ENCODE measurements at places on chromosomes 2 and 18.

DNA sequence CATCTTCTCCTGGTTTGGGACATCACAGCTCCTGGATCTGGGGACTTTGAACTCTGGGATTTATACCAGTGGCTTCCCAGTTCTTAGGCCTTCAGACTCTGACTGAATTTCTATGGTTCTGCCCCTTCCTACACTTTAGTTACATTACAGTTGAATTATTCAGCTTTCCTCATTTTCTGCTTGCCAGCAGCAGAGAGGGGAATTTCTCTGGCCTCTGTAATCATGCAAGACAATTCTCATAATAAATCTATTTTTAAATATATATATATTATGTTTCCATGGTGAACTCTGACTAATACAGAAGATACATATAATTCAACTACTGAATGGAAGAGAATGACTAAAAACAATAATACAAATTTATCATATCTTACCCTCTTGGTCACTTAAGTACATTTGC is 1478.6 kb upstream of the ACVR2A start:
- no peak for DNase-seq

GRCh38 chr2:240909216-240909974 is 3.3 kb downstream of the CROCC2 start:
- no peak for DNase-seq

DNA sequence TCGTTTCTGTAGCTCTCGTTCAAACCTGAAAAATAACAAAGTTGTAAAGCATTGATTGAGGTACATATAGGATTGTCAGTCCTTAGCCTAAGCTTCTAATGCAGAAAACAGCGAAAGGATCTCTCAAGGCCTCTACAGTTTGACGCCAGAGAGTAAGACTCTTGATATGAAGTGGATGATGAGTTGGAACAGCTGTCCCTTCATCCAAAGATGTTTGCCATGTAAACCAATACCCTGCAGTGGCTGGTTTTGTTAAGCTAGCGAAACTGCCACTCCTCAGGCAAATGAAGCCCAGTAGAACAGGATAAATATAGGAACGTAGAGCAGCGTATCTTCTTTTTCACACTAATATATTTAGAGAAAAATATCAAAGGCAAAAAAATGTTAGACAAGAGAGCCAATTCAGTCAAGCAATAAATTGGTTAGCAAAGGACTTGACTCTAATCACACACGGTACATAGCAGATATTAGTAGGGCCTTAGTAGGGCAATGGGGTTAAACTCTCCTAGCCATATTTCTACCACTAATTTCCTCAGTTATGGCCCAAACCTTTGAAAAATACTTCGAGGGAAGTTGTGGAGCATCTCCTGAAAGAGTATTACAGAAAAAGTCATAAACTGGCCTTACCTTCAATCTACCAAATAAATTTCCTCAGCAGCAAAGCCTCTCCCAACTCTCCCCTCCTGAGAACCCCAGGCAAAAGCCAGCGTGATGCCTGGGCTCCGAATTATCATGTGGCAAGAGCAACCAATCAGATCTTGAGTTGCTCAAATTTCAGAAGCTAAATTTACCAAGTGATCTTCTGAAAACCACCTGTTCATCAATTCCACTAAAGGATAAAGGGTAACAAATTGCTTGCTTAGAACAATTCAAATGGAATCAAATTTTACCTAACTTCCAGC is at the start of gene NEB:
Gene NEB, minus strand, starts transcription at position 706 of the 902 bp plus-strand sequence. CDS start 1,320 bp downstream, outside the sequence.
- no peak for DNase-seq

DNA sequence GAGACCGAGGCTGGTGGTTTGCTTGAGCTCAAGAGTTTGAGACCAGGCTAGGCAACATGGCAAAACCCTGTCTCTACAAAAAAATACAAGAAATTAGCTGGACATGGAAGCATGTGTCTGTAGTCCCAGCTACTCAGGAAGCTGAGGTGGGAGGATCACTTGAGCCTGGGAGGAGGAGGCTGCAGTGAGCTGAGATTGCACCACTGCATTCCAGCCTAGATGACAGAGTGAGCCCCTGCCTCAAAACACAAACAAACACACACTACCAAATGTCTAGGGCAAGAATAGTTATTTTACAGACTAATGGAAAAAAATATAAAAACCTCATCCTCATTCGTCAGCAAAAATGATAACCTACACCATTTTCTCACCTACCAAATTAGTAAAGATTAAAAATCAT is 15.3 kb downstream of the BUB1 start:
- no peak for DNase-seq

DNA sequence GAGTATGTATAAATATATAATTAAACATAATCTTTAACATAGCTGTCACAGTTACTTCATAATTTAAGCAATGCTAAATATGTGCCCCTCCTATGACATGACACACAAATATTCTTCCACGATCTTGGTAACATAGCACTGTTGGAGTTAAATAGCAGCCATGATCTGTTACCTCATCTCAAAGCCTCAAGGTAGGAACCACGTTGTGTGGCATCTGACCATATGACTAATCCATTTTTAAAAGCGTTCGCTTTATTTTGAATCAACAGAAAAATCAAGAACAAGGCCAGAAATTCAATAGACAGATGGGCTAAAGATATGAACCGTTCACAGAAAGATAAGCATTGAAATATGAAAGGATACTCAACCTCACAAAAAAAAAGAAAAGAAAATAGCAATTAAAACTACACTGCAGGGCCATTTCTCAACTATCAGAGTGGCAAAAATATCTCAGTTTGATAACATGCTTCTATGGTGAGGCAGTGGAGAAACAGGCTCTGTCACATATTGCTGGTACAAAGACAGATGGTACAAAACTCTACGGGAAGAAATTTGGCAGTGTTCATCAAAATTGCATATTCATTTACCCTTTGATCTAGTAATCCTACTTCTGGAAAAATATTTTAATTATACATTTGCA is 105.9 kb downstream of the TMX3 start:
- DNase-seq = no peak

- DNase-seq = no peak
Measured at GRCh38 chr2:224948859-224949258, 93.4 kb downstream of the DOCK10 start.

DNA sequence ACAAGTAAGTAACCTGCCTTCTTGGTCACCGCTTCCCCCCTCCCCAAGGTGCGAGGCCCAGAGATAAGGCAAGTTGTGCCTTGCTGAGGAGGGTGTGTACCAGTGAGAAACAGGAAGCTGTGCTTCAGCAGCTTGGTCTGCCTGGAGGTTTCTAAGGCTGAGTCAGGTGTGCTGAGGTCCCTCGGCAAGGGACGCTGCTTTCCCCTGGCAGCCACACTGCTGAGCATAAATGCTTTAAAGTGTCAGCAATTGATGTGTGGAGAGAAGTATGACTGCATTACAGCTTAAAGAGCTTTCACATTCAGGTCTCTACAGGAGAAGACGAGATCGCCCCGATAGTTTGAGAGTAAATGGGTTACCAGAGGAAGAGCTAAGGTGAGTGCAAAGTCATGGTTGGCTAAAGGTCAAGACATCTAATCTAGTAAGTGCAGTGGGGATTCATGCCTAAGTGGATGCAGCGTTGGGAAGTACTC is 86.9 kb downstream of the LIMS1 start:
- DNase-seq = no peak

DNA sequence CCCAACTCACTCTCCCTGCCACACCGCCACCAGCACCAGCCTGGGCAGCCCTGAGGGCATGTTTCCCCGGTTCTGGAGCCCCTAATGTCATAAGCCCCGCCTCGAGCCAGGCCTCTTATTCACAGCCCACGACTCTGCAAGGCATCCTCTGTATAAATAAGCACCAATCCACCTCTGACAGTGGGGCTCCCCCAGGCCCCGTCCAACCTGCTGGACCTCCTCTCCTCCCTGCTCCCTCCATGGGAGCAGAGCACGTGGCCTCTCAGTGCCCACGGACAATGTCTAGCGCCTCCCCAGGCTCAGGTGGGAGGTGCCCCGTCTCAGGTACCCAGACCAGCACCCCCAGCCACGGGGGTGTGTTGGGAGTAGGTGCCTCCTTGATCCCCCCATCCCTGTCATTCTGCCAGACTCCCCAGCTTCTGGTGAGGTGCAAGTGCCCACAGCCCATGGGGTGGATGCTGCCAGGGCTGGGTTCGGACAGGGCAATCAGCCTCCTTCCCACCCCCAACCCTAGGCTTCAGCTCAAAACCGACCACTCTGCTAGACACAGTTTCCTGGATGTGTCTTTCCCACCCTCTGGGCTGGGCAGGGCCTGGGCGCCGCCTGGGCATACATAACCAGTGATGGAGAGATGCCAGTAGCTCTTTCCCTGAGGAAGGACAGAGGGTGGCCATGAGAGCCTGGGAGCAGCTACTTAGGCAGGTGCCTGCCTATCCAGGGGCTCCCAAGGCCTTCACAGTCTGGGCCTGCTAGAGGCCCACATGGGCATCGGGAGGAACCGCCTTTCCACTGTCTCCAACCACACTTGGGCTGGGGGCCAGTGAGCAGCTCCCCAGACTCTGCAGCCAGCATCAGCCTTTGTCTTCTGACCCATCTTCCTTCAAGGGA is 1.6 kb upstream of the ADRA2B start:
- peak; percentile 47 for DNase-seq
